ENCODE measurements at places on chromosomes 1 and 21.

DNA sequence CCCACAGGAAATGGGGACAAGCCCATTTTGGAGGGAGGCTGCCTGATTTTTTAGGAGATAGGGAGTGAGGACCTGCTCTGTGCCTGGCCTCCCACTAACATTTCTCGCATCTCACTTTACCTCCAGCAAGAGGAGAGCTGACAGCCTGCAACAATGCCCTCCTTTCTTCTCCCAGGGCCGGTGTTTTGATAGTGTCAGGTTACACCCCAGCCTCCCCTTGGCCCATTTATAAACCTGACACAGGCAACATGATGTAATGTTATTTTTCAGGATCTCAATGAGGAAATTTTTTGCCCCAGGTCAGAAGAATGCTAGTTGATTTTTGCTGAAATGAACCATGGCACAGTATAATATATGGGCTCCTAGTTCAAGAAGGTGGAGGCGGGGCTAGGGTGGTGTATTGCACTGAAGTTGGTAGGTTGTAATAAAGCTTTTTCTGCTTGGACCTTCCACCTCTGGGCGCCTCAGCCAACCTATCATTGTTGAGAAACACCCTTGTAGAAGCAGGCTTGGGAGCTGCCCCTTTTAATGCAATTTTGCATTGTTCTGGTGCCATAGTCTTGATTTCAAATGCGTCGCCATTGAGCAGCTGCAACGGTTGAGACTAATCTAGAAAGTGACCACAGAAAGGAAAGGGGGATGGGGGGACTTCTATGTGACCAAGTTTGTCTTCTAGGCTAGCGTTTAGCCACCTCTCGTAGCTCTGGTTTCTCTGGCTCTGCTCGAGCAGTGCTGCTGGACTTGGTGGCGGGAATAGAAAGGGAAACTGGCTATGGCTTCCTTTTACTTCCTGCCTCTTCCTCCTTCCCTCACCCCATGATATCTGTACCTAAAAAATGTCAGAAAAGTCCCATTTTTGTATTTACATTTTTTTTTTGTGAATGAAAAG lies 53.0 kb downstream of the PBX1 start:
- peak; percentile 42 for DNase-seq

GRCh38 chr1:156975084-156975483 lies 54.7 kb downstream of the LRRC71 start:
- no peak for DNase-seq

- DNase-seq = no peak
Measured at GRCh38 chr21:42353623-42354022, 2.8 kb upstream of the TFF2 start.

DNA sequence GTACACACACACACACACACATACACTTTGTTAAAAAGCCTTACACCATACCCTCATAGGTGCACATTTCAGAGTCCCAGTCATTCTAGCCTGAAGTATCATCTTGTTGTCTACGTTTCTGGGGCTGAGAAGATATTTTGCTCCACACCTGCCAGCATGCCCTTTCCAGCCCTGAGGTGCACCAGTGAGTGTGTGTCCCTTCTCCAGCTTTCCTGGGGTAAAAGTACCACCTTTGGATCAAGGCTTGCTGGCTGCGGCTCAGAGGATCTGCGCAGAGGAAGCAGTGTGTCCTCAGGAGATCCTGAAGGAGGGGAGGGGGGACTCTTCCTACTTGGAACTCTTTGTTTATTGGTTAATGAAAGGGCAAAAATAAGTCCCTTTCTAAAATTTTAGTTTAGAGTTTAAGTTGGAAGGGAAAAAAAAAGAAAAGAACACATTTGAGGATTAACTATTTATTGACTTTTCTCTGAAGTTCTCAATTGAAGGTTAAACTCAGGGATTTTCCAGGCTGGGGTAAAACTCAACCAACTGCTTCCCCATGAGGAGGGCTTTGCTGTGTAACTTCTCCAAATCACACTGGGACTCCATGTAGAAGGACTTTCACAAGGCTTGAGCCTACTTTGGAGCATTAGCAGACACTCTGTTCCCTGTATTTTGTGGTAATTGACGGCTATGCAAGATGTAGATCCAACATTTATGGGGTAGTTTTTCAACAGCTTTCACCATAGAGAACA lies 200.3 kb upstream of the SGIP1 start:
- DNase-seq = no peak

GRCh38 chr1:147542569-147542897 lies 1.2 kb downstream of the BCL9 start:
- DNase-seq = no peak

GRCh38 chr1:223472057-223472456 lies 78.8 kb downstream of the CCDC185 start:
- DNase-seq = no peak

DNA sequence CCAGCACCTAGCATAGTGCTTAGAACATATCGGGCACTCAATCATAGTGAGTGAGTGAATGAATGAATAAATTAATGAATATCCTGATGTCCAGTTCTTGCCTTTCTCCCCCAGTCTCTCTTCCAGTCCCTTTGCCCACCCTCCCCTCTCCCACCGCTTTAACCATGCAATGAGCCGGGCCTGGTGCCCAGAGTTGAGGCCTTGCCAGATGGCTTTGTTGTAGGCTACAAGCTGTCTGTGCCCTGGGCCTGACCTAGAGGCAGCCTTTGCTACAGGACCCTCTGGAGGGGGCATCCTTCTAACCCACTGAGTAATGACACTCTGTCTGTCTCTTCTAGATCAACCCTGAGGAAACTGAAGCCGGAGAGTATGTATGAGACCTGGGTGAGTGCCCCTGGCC lies 6.9 kb downstream of the CASQ1 start:
- no peak for DNase-seq

DNA sequence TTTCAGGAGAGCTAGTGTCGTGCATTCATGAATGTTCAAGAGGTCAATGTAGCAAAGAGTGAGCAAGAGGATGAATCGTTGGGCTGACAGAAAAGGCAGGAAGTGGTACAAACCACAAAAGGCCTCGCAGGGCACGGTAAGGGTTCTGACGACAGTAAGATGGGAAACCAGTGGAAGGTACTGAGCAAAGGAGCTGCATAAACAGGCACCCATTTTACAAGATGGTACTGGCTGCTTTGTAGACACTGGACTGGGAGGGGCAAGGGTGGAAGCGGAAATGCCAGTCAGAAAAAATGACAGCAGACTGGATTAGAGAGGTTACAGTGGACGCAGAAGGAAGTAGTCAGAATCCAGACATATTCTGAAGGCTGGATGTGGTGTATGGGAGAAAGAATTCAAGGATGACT lies 123.5 kb downstream of the PTPN14 start:
- peak; percentile 47 for DNase-seq

DNA sequence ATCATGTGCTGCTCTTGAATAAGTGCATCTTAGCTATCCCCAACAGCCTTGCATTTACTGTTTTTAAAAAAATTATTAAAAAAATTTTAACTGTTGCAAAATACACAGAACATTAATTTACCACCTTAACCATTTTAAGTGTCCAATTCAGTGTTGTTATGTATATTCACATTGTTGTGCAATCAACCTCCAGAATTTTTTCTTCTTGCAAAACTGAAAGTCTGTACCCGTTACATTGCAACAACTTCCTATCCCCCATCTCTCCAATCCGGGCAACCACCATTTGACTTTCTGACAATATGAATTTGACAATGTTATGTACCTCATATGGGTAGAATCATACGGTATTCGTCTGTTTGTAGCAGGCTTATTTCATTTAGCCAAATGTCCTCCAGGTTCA lies 83.1 kb downstream of the FMN2 start:
- DNase-seq = no peak

DNA sequence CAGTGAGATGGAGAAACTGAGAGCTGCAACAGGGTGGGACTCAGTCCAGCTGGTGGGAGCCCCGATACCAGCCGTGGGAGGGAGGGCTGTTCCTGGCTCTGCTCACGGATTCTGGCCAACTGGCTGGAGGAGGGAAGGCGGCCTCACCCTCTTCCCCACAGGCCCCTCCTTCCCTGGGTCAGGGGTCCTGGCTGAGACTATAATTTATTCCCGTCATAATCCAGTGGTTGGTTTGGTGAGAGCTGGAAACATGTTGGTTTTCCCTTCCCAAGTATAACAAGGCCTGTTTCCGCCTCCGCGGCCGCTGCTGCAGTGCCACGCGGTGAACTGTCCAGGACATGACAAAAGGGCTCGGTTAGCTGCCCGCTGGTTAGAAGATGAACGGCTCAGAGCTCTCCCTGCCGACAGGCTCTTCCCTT lies 10.0 kb downstream of the PTPRF start:
- DNase-seq = no peak

DNA sequence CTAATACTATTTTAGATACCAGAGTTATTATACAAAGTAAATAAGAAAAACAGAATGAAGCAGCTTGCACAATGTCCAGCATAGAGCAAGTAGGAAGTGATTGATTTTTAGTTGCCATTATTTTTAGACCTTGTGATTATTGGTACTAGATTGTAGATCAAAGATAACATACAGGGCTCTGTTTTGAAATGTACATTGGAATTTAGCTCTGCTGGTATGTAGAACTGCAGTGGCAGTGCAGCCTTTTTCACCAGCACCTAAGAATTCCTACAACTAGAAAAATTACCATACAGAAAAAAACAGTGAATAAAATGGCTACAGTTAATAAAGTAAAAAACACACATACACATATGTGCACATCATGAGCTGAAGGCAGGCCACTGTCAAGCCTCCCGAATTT lies 32.2 kb upstream of the ABCA4 start:
- DNase-seq = no peak

DNA sequence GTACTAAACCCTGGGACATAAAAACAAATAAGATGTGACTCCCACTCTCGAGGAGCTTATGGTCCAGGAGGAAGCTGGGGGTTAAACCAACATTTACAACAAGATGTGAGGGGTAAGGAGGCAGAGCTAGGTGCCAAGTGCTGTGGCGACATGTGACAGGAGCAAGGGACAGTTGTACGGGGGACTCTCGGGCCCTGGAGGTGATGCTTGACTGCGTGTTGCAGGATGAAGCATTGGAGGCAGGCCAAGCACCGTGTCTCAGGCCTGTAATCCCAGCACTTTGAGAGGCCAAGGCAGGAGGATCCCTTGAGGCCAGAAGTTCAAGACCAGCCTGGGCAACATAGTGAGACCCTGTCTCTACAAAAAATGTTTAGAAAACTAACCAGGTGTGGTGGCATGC lies 36.8 kb downstream of the ATP5PO start:
- DNase-seq = no peak

DNA sequence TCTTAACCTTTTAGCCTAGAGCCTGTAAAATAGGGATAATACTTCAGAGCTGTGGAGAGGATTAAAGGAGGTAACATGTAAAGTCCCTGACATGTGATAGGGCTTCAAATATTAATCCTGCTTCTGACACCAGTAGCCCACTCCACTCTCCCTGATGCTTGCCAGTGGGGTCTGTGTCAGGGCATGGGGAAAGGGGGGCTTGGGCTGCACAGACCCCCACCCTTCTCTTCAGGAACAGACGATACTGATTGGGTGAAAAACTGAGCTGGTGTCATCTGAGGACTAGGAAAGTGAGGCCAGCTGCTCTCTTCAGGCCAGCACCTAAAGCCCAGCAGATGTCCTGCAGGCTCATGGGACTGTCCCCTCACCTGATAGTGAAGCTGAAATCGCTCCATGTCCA lies 27.0 kb upstream of the MEF2D start:
- DNase-seq = no peak

DNA sequence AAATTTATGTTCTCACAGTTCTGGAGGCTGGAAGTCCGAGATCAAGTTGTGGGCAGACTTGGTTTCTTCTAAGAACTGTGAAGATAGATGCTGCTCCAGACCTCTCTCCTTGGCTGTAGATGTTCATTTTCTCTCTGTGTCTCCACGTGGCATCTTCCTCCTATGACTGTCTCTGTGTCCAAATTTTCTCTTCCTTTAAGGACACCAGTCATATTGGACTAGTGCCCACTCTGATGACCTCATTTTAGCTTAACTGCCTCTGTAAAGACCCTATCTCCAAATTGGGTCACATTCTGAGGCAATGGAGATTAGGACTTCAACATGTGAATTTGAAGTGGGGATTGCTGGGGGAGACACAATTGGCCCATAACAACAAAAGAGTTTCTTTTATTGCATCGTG lies 125.3 kb upstream of the ETS2 start:
- no peak for DNase-seq

DNA sequence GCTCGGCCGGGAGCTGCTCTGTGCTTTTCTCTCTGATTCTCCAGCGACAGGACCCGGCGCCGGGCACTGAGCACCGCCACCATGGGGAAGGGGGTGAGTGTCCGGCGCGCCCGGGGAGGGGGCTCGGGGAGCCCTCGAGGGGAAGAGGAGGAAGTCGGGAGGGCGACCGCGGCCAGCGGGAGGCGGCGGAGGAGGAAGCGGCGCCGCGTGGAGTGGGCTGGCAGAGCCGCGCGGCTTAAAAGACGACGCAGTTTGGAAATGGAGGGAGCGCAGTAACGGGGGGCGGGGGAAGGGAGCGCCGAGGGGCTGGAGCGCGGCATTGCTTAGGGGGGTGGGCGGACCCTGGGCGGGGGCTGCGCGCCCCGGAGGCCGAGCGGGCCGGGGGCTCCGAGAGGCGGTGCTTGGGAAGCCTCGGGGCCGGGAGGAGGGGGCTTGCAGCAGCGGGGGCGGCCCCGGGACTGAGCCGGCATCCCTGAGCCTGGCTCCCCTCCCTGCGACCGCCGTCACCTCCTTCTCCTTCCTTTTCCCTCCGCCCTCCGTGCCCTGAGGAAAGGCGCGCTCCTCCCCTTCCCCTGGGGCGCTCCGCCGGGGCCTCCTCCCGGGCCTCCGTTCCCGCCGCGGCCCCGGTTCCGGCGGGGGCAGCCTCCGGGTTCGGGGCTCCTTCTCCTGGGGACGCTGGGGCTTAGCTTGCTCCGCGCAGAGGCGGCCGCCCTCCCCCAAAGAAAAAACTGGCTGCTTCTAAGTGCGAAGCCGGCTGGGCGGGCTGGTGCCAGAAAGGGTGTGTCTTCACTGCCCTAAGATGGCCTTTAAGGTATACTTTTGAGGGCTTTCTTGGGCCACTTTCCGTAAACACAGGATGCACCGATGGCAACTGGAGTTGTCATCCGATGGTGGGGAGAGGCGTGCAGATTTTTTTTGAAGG lies 648 bp downstream of the ATP1A1 start:
- no peak for DNase-seq

DNA sequence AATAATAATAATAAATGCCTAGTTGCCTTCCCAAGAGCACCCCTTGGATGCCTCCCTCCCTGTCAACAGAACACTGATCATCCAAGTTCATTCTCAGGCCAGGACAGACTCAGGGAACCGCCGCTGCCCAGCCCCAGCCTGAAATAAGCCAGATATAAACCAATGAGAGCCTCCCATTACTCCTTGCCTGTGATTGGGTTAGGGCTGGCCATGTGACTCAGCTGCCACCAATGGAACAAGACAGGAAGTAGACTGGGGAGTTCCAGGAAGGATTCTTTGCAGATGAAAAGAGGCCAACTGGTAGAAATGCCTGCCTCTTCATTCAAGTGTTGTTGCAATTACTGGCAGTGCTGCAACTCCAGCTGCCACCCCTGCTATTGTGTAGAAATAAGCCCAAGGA lies 146.4 kb upstream of the TIAM1 start:
- no peak for DNase-seq

GRCh38 chr1:26994787-26995517 lies 1.5 kb downstream of the TRNP1 start:
- DNase-seq = no peak

- no peak for DNase-seq
Measured at GRCh38 chr1:1068517-1069055, 5.5 kb downstream of the RNF223 start.
